HT1080 (cell line): ENCODE measurements at places on chromosomes 1 and 21.
A peak's percentile ranks its signal among the peaks of the same experiment; 100 is the strongest.

DNA sequence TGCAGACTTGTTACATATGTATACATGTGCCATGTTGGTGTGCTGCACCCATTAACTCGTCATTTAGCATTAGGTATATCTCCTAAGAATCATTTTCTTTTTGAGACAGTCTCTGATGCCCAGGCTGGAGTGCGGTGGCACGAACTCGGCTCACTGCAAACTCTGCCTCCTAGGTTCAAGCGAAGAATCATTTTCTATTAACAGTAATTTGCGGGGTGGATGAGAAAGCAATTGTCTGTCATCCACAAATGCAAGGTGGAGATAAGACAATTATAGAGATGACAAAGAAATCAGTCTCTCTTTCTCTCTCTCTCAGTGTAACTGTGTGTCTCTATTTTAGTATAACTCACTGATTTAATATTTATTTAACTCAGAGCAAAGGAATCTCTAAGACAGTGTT lies 131.0 kb upstream of the KIAA1614 start:
- no peak for DNase-seq

DNA sequence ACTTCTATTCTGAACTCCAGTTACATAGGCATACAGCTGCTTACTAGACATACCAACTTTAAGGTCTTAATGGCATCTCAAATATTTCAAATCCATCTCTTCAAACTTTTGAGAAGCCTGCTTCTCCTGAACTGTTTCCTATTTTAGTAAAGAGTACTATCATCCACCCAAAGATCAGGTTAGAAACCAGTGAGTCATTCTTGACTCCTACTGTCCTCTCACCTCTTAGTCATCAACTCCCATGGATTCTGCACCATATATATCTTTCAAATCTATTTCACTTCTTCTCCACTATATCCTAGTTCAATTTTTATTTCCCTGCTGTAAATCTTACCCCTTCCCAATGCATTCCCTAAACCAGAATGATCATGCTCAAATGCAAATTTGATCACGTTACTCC lies 18.1 kb upstream of the BEND5 start:
- peak; percentile 71 for DNase-seq

DNA sequence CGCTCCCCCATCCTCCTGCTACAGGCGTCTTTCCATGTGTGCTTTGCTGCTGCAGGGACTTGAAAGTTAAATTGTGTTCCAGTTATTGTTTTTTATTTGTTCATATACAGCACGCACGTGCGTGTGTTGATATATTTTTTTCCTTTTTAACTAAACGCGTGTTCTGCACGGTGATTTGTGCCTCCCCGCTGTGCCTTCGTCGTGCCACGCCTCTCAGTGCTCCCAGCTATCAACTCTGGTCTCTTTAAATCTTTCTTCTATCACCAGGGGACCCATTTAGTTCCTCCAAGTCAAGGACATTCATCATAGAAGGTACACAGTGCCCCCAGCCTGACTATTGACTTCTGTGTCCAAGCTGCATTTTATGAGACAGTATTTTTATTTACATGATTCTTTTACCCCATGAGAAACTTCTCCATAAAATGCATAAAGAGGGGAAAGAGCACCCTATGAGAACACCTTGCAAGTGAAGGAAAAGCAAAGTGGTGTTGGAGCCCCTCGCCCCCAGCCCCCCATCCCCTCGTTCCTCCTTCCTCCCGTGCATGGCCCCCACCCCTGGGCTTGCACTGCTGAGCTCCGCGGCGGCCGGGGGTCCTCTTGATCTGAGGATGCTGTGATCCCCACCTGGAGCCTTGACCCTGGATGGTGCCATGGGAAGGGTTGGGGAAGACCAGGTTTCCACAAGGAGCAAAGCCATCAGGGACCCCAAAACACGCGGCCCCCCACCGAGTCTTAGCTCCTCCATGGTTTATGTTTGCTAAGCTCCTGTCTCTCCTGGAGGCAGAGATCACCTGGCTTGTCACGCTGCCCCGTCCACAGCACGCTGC lies 45.5 kb downstream of the KCNAB2 start:
- DNase-seq: no peak

GRCh38 chr1:20633190-20634064 lies at the start of gene PINK1:
PINK1 (plus strand) TSS chr1:20633458; CDS start chr1:20633549, 91 bp downstream.
- peak; percentile 75 for DNase-seq
